ENCODE measurements at places on chromosomes 6 and 20. TPM values are rescaled to one million over a fixed set of nuclear protein-coding genes. Genes with fewer than 3 reads are reported as not detected.
A peak's percentile ranks its signal among the peaks of the same experiment; 100 is the strongest.

GRCh38 chr20:21125072-21125848, 622 bp upstream of the KIZ start:
- peak overlapping the region; percentile 95 for H3K27ac ChIP-seq
- no peak for DNase-seq
- H3K36me3 ChIP-seq, result no peaks in the 10 kb centered on the region
- H3K4me3 ChIP-seq, result peak overlapping the region; percentile 94

DNA sequence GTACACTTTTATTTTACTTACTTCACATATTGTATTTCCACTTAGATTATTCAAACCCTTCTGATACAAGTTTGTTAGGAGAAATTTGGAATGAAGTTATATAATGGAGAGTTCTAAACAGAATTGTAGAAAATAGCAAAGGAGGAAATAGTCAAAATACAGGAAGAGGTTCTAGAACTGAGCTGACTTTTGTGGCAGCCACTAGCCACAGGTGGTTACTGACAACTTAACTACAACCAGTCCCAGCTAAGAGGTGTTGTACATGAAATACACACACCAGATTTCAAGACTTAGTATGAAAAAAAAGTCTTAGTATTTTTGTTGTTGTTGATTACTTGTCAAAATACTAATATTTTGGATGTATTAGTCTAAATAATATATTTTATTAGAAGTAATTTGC, 727.4 kb upstream of the CITED2 start:
- no peak for DNase-seq
- no peaks in the 10 kb centered on the region for H3K27me3 ChIP-seq
- H3K4me1 ChIP-seq, result peaks cover 4% of the 10 kb centered on the region
- H3K27ac ChIP-seq, result no peak overlapping the region
- H3K36me3 ChIP-seq, result no peaks in the 10 kb centered on the region

- peaks cover 34% of the 10 kb centered on the region for H3K27me3 ChIP-seq
- DNase-seq, result no peak
- peaks cover 9% of the 10 kb centered on the region for H3K4me1 ChIP-seq
- peak overlapping the region; percentile 22 for H3K4me3 ChIP-seq
Measured at GRCh38 chr6:19838442-19839236, 1.5 kb downstream of the ID4 start.

DNA sequence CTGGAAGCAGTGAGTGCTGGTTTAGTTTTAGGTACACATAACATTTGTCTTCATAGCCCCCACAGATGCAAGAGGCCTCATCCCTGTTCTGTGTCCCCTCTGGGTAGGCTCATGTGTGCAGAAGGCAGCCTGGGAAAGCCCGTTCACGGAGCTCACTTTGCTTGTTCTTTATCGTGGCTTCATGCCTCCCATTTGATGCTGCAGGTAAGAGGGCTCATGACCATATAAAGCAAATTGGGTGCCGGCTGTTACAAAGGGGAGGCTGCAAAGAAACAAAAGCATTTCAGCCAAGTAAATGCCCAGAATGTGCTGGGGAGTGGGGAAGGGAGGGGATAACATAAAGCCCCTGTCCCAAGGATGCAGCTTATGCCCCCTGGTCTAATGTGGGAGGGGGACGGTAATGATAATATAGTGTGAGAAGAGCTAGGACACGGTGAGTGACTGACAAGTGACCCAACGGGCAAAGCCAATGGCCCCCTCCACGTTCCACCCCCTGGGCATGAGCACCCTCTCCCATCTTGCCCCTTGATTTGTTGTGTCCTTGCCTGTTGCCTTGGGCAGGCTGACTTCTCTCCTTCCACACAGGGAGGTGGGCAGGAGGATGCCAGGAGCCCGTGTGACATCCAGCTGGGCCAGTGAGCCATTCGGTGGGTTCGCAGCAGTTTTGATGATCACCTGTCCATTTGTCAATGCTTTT, 138.0 kb downstream of the FOXO3 start:
- no peaks in the 10 kb centered on the region for H3K27me3 ChIP-seq
- H3K36me3 ChIP-seq, result no peaks in the 10 kb centered on the region
- H3K4me1 ChIP-seq, result no peaks in the 10 kb centered on the region
- H3K4me3 ChIP-seq, result no peak overlapping the region
- DNase-seq, result no peak

DNA sequence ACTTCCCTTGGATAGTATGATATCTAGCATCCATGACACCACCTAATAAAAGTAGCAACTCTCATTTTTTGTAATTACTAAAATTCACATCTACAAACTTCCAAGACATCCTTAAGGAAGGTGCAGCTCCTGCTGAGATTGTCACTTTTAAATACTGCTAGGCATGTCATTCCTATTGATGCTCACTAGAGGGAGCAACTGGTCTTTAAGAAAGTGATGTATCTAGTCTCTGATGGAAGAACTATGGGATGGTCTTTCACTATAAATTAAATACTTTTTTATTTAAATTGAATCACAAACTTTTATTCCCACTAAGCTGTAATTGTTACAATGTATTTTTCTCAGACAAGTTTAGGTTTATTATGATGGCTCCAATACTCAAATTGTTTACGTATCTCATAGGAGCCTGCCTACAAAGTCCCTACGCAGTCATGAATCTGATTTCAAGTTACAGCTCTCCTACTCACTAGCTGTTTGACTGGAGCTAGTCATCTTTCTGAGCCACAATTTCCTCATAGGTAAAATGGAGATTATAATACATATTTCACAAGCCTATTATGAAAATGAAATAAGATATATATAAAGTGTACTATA, 8.1 kb upstream of the TSPYL1 start:
- H3K27ac ChIP-seq, result no peak overlapping the region
- H3K27me3 ChIP-seq, result no peaks in the 10 kb centered on the region
- H3K4me3 ChIP-seq, result no peak overlapping the region
- no peak for DNase-seq
- peaks cover 1% of the 10 kb centered on the region for H3K4me1 ChIP-seq

GRCh38 chr20:4318891-4319290, 303.5 kb upstream of the RNF24 start:
- H3K27ac ChIP-seq, result no peak overlapping the region
- H3K36me3 ChIP-seq, result no peaks in the 10 kb centered on the region
- DNase-seq, result no peak
- H3K4me3 ChIP-seq, result no peak overlapping the region
- H3K27me3 ChIP-seq, result peaks cover 5% of the 10 kb centered on the region

- no peaks in the 10 kb centered on the region for H3K27me3 ChIP-seq
- no peak overlapping the region for H3K4me3 ChIP-seq
- DNase-seq, result no peak
- peaks cover 5% of the 10 kb centered on the region for H3K36me3 ChIP-seq
- peaks cover 66% of the 10 kb centered on the region for H3K4me1 ChIP-seq
- no peak overlapping the region for H3K27ac ChIP-seq
Measured at GRCh38 chr20:62059920-62060630, 5.6 kb downstream of the TAF4 start.

GRCh38 chr20:37681384-37682112, 12.3 kb upstream of the CTNNBL1 start:
- H3K27me3 ChIP-seq, result peaks cover 9% of the 10 kb centered on the region
- DNase-seq, result no peak
- no peak overlapping the region for H3K4me3 ChIP-seq

- peaks cover 11% of the 10 kb centered on the region for H3K36me3 ChIP-seq
- H3K4me1 ChIP-seq, result peaks cover 58% of the 10 kb centered on the region
- no peaks in the 10 kb centered on the region for H3K27me3 ChIP-seq
- H3K27ac ChIP-seq, result no peak overlapping the region
Measured at GRCh38 chr20:10430704-10431103, 3.3 kb downstream of the MKKS start.

- peak within 1 kb of the TSS; percentile 71 for H3K4me3 ChIP-seq
- H3K36me3 ChIP-seq, result no peaks in the 10 kb centered on the region
- no peak within 1 kb of the TSS for H3K27ac ChIP-seq
- H3K4me1 ChIP-seq, result peaks cover 40% of the 10 kb centered on the region
- DNase-seq, result no peak
Measured at GRCh38 chr6:75205776-75206575, at the start of gene COL12A1. Gene COL12A1 (minus strand): TSS chr6:75206053. CDS start chr6:75202792, 3,261 bp downstream.

GRCh38 chr6:158970640-158971275, 29.2 kb downstream of the RSPH3 start:
- no peaks in the 10 kb centered on the region for H3K27me3 ChIP-seq
- no peak for DNase-seq
- no peaks in the 10 kb centered on the region for H3K4me1 ChIP-seq
- H3K27ac ChIP-seq, result no peak overlapping the region

DNA sequence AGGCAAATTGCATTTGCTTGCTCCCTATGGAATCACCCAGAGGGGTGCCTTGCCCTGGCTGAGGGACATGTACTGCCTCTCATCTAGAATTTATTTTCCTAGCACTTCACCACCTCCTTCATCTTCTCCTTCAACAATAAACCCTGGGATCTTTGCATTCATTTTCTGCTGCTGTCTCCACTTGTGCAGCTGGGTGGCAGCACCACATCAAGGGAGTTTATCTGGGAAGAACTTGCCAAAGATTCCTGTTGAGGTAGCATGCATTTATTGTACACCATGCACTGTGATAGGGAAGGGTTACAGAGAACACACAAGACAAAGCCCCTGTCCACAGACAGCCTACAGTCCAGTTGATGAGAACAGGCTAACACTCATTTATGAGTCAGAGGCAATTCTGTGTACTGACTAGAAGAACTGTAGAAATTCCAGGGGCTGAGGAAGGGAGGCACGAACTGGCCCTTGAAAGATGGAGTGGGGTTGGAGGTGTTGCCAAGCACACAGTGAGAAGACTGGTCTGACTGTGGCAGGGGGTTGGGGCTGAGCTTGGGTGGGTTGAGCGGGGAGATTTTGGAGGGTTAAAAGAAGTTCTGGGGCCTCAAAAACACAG, 17.5 kb downstream of the C20orf173 start:
- no peaks in the 10 kb centered on the region for H3K27me3 ChIP-seq
- no peak overlapping the region for H3K4me3 ChIP-seq
- peak overlapping the region; percentile 31 for H3K27ac ChIP-seq
- H3K36me3 ChIP-seq, result no peaks in the 10 kb centered on the region
- DNase-seq, result no peak

- H3K27me3 ChIP-seq, result no peaks in the 10 kb centered on the region
- no peak overlapping the region for H3K27ac ChIP-seq
- no peaks in the 10 kb centered on the region for H3K4me1 ChIP-seq
- no peak overlapping the region for H3K4me3 ChIP-seq
- DNase-seq, result no peak
Measured at GRCh38 chr20:20317195-20317594, 50.7 kb upstream of the INSM1 start.

DNA sequence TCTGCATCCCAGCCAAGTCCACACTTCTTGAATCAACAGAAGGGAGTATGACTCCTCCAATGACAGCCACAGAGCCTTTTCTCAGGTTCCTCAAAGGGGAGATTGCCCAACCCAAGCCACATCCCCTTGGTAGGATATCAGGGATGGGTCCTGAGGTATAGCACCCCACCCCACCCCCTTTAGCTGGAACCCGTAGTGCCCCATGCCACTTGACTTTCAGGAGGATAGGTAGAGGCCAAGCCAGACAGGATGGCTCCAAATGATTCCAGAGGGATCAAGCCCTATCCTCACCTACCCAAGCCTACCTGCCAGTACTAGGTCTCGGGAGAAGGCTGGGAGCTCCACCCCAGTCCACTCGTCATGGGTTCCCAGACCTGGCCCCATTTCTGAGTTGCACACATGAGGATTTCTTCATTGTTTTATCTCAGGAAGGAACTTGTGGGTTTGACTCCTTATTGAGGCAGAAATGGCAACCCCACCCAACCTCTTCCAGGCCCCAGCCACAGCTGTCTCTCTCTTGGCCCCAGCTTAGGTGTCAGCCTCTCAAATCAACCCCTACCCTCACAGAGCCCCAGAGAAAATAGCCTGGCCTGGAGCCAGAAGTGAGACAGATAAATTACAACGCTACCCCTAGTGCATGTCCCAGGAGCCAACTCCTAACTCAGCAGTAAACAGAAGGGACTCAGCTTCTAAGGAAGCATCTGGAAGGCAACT, 3.6 kb downstream of the CCND3 start:
- no peaks in the 10 kb centered on the region for H3K27me3 ChIP-seq
- peak; percentile 79 for DNase-seq
- H3K4me1 ChIP-seq, result peaks cover 84% of the 10 kb centered on the region
- H3K36me3 ChIP-seq, result no peaks in the 10 kb centered on the region
- H3K27ac ChIP-seq, result peak overlapping the region; percentile 94

DNA sequence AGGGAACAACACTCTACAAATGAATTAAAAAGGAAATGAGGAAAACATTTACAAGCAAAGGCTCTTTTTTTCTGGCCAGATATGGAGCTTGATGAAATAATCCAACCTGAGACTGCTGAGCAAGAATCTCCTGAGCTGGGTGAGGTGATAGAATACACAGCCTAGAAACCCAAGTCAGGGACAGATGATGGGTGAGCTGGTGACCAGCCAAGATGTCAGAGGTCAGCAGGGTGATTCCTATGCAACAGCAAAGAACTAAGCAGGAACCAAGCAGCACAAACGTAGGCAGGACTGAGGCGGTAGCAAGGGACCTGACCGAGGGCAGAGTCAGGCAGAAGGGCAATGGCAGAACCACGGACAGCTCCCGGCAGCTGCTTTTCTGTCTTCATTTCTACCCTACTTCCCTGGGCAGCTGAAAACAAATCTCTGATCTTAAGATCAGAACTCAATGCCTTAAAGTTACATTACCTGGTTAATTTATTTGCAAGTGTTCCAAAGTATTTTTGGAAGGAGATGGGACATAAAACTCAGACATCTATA, 75.1 kb downstream of the CDC40 start:
- H3K4me1 ChIP-seq, result no peaks in the 10 kb centered on the region
- no peaks in the 10 kb centered on the region for H3K27me3 ChIP-seq
- DNase-seq, result no peak
- peaks cover 13% of the 10 kb centered on the region for H3K36me3 ChIP-seq
- H3K4me3 ChIP-seq, result no peak overlapping the region

DNA sequence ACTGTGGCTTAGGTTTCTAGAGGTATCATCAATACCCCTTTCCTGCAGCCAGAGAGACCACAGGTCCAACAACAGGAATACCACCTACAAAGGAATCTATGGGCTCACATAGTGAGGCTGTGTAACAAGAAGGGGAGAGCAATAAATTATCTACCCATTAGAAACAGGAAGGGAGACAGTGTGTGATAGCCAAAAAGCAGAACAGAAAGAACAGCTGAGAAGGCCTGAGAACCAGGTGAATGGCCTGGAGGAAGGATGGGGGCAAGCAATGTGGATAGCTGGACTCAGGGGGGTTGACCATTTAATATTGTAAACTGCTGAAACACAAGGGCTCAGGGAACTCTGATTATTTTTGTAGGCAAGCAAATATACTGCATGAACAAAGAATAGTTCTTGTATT, 628.2 kb downstream of the COL12A1 start:
- no peak for DNase-seq
- H3K27ac ChIP-seq, result no peak overlapping the region
- H3K27me3 ChIP-seq, result peaks cover 2% of the 10 kb centered on the region
- H3K36me3 ChIP-seq, result no peaks in the 10 kb centered on the region
- H3K4me1 ChIP-seq, result no peaks in the 10 kb centered on the region

CDH26 gene
- 4.5 TPM for total RNA-seq

MOXD1 gene
- total RNA-seq, result 0.22 TPM

SNAP25 gene
- total RNA-seq, result not detected

PSMA7 gene
- 185 TPM for total RNA-seq

RAD21L1 gene
- 0.49 TPM for total RNA-seq

C6orf163 gene
- 3.8 TPM for total RNA-seq

METTL24 gene
- total RNA-seq, result 2.0 TPM

FNDC1 gene
- total RNA-seq, result not detected

CLDN20 gene
- total RNA-seq, result not detected
